CD4-positive, alpha-beta T cell (primary cell): ENCODE measurements at places on chromosomes 3 and 15.

GRCh38 chr15:90022345-90022744, 21.2 kb downstream of the ZNF710 start:
- no peak for DNase-seq

DNA sequence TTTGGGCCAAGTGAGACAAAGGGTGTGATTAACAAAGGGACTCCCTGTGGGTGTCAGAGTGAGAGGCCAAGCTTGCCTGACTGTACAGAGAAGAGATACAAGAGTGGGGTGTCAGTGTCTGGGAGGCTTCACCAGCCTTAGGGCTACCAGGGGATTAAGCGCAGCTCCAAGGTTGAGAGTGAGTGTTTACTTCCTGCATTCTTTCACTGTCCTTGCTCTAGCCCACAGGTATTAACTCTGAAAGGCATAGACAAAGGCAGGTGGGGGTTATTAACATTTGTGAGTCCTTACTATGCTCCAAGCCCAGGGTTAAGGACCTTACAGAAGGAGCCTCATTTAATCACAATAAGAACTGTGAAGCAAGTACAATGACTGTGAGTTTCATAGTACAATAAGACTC, 107.6 kb downstream of the IL20RB start:
- DNase-seq = no peak

- peak; percentile 55 for DNase-seq
These were observed at the start of gene SV2B for GRCh38 chr15:91099995-91100813. TSS of gene SV2B (plus strand) at chr15:91100257. CDS start at chr15:91226264, 126,007 bp downstream.

- DNase-seq = no peak
These were observed 27.8 kb downstream of the MAGEF1 start for GRCh38 chr3:184683900-184684560.

GRCh38 chr3:11260460-11260859, 11.7 kb upstream of the ATG7 start:
- DNase-seq = no peak

DNA sequence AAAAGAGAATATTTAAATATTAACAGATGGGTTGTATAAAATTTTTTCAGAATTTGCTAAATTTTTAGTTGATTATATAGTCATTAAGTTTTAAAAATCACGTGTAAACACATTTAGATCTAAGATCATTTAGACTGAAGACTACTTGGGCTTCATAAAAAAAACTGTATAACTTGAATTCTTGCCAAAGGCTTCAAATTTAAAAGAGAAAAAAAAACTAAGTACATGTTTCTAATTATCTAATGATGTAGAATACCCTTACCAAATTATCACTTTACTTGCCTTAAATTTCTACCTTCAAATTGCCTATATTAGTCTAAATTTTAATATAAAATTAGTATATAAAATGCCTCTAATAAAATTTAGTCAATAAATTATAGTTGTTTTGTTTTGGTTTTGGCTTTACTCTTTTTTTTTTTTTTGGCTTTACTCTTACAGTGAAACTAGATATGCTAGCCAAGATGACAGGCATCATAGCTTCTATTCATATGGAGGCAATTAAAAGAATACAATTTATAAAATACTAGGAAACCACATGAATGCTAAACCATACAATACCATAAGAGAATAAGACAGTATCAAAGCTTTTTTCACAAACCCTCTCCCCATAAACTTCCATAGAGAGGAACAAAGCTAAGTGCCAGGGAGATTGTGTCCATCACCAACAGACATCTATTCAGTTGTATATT, 183.1 kb upstream of the KCNMB2 start:
- DNase-seq = no peak

GRCh38 chr3:140053794-140054193, 118.8 kb downstream of the CLSTN2 start:
- DNase-seq = no peak

DNA sequence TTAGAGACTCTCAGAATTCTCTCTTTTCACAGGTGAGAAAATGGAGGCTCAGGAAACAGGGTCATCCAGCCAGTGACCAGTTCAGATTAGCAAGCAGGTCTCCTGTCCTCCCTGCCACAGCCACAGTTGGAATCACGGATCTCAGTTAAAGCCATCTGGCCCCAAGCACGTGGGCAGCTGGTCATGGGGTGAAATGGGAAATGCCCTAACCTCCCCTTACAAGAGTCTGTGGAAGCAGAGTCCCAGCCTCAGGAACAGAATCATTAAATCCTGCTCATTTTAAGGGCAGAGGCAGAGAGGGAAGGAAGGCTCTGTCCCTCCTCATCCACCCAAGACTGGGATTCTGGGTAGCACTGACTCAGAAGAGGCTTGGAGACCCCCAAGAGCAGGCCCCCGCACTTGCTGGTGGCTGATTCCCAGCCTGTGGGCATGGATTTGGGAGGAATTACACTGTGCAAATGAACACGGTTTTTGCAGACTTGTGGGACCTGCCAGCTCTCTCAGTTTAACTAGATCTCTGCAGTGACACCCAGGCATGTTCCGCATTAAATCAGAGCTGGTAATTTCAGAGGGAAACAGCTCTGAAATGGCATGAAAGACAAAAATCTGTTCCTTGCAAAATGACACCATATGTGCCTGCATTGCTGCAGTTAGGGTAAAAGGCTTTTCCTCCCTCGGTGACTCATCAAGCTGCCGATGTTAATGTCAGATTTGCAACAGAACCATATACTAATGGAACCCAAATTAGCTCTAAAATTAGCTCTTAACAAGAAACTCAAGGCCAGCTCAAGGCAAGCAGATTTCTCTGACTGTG, 89.0 kb downstream of the BDH1 start:
- no peak for DNase-seq

- peak; percentile 82 for DNase-seq
These were observed 15.3 kb upstream of the ADIPOQ start for GRCh38 chr3:186826976-186827857.

DNA sequence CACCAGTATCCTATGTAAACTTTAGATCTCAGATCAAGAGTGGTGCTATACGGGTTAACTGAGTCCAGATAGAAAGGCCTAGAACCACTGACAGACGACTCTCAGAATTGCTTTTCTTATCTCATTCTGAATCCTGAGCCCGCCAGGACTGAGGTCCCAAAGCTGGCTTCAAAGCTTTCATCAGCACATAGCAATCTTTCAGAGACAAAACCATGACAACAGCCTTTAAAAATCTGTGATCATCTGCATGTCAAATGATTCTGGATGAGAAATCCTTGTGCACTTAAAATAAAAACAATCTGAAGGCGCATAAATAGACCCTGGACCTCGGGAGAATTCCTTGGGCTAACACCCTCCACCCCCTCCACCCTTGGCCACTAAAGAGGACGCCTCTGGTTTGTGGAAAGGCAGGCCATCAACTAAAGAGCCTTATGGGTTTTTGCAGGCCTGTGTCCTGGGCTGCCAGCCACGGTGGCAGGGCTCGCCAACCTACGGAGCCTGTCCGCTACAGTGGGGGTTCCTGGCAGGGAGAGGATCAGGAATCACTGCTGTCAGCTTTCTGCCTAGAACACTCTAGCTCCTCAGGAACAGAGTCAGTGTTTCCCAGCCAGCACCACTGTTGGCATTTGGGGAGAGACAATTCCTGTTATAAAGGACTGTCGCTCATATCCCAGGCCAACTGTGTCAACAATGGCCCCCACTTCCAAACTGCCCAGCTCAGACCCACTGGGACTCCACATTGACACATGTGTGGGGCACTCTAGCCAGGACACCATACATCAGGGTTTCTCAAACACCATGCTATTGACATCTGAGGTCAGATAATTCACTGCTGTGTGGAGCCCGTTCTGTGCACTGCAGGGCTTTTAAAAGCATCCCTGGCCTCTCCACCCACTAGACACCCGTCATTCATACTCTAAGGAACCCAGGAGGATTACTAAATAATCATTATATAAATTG, 20.2 kb downstream of the TLE3 start:
- DNase-seq = no peak

DNA sequence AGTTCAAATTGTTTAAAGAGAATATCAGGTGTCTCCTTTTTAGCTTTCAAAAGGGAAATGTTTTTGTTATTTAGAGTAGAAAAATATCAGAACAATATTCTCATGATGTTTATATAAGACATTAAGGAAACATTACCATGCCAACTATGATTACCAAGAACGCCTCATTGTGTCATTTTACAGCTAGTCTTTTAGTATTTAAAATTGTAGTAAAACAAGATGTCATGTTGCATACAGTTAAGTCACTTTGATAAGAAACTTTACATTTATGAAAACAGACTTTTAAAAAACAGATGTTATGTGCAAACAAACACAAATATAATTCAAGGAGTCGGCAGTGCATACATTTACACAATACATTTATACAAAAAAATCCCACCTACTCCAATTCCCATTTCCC, 4.4 kb downstream of the PLSCR4 start:
- DNase-seq = no peak

- no peak for DNase-seq
These were observed 97.9 kb upstream of the SOX2 start for GRCh38 chr3:181613813-181614212.

- DNase-seq = no peak
These were observed 305 bp upstream of the KPNA1 start for GRCh38 chr3:122515020-122515468.

DNA sequence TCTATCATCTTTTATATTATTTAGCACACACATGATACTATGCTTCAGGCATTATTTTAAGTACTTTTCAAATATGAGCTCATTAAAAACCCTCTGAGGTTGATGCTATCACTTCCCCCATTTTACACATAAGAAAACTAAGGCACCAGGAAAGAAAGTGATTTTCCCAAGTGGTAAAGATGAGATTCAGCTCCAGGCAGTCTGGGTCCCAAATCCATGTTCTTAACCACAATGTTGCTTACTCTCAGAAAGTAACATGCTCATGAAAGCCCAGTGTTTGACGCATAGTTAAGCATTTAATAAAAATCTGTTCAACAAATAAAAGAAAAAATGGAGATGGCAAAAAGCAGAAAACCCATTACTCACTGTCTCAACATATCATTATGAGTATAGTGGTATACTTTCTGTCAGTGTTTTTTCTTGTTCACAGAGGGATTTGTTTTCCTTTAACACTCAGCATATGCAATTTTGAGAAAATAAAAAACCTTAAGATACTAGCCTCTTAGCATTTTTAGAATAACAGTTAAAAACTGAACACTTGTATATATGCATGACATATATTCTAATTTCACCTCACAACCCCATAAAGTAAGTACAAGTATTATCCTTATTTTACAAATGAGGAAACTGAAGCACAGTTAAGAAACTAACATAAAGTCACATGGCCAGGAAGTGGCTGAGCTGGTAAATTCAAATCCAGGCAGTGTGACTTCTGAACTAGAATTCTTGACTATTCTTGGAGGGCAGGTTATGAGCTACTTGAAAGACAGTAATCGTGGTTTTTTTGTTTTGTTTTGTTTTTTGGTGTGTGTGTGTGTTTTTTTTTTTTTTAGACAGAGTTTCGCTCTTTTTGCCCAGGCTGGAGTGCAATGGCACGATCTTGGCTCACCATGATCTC, 10.4 kb downstream of the PEAK1 start:
- no peak for DNase-seq

DNA sequence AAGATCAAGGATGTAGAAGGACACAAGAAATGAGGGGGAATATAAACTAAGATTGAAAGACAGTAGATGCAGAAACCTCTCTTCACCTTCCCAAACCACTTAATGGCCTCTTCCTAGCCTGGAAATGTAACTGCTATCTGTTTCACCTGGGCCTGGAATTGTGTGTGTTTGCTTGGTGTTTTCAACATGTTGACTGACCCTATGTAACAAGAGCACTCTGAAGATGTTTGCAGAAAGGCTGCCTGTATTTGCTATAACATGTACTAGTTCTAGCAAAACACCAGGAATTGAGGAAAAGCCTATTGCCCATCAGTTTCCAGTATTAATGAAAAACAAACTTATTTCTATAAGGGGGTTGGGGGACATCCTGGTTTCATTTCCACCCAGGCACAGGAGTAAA, 248.3 kb downstream of the WDR72 start:
- no peak for DNase-seq

DNA sequence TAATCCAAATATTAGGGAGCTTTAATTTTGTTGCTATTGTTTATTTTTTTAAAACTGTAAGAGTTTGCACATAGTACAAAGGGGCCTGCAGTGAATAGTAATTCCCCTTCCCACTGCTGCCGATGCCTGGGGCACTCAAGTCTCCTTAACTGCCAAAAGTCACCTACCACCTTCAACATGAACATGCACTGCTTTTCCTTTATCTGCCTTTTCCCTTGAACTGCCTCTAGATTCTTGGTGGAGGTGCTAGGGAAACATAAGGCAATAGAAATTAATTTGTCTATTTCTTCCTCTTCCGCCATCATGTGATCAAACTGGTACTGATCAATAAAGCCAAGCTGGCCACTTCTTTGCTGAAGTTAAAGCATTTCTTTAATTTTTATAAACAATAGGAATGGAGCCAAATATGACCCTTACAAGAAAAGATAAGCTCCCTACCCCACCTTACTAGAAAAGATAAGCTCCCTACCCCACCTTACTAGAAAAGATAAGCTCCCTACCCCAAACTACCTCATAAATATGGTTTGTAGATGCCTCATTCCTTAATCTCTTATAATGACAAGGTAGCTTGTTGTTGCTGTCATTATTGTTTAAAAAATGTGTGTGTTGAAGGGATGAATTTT, 17.4 kb upstream of the ACAP2 start:
- no peak for DNase-seq

GRCh38 chr3:123036352-123037014, 8.9 kb upstream of the SEMA5B start:
- DNase-seq = no peak

- no peak for DNase-seq
These were observed 35.7 kb downstream of the ST3GAL6 start for GRCh38 chr3:98798820-98799219.

DNA sequence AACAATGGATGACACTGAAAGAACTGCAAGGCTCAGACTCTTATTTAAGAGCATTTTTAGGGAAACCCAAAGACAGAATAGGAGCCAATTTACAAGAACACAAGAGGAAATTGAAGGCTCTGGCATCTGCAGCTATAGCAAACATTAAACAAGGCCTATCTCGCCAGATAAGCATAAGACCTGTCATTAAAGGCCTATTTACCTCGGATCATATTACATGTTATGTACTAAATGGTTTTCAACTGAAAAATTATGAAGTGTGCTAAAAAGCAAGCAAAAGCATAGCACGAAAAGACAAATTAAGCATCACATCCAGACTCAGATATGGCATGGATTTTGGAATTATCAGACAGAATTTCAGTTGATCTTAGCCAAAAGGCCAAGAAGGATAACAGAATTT, 617.1 kb downstream of the SQOR start:
- DNase-seq = no peak
